Right lobe of liver (tissue), 6 donors: ENCODE measurements at places on chromosomes 3 and 15.
A peak's percentile ranks its signal among the peaks of the same experiment; 100 is the strongest.

DNA sequence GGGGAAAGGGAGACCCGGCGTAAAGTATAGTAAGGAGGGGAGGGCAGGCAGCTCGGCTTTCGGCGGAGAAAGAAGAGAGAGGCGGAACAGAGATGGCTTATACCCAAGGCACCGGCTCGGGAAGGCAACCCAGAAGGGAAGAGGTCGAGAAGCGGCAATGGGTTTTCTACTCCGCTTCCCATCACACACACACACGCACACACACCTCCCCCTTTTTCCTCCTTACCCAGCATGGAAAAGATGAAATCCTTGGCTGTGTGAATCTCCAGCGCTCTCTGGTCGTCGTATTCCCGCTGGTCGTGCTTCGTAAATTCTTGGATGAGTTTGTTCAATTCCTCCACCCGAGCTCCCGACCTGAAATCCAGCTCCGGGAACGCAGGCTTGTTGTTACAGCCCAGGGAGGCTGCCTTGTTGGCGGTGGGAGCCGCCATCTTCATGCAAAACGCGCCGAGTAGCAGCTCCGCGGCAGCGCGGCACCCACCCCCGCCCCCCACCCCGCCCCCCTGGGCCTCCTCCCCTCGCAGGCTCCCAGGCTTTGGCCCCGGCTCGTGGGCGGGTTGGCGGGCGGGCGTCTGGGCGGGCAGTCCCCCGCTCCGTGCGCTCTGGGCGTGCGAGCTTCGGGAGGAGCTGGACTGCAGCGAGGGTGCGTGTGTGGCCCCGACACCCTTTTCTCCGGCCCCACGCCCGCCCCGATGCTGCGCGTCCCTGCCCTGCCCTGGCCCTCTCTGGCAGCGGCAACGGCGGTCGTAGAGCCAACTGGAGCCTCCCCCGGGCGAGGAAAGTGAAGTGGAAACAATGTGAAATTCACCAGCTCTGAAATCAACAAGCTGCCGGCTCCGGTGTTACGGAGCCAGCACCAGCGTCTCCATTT, at the start of gene MB21D2:
Gene MB21D2 (minus strand): TSS at position 453 of the 871 bp plus-strand sequence. CDS start 16 bp downstream, at position 437.
- no peaks in the 10 kb centered on the region for H3K36me3 ChIP-seq
- no peaks in the 10 kb centered on the region for H3K27me3 ChIP-seq
- H3K27ac ChIP-seq, result peak within 1 kb of the TSS; percentile 37
- peak; percentile 71 for DNase-seq
- H3K4me1 ChIP-seq, result no peaks in the 10 kb centered on the region

GRCh38 chr3:38029400-38030125, at the start of gene PLCD1:
Gene PLCD1, minus strand, starts transcription at chr3:38029642. Its CDS starts 103 bp downstream, at chr3:38029539.
- H3K4me3 ChIP-seq, result peak within 1 kb of the TSS; percentile 39
- H3K27ac ChIP-seq, result peak within 1 kb of the TSS; percentile 29
- no peaks in the 10 kb centered on the region for H3K36me3 ChIP-seq
- H3K4me1 ChIP-seq, result peaks cover 15% of the 10 kb centered on the region
- H3K27me3 ChIP-seq, result no peaks in the 10 kb centered on the region
- DNase-seq, result peak; percentile 75

GRCh38 chr3:48694610-48695392, 9.1 kb upstream of the NCKIPSD start:
- no peak overlapping the region for H3K27ac ChIP-seq
- peak; percentile 73 for DNase-seq
- no peaks in the 10 kb centered on the region for H3K27me3 ChIP-seq
- no peak overlapping the region for H3K4me3 ChIP-seq
- peaks cover 14% of the 10 kb centered on the region for H3K36me3 ChIP-seq

DNA sequence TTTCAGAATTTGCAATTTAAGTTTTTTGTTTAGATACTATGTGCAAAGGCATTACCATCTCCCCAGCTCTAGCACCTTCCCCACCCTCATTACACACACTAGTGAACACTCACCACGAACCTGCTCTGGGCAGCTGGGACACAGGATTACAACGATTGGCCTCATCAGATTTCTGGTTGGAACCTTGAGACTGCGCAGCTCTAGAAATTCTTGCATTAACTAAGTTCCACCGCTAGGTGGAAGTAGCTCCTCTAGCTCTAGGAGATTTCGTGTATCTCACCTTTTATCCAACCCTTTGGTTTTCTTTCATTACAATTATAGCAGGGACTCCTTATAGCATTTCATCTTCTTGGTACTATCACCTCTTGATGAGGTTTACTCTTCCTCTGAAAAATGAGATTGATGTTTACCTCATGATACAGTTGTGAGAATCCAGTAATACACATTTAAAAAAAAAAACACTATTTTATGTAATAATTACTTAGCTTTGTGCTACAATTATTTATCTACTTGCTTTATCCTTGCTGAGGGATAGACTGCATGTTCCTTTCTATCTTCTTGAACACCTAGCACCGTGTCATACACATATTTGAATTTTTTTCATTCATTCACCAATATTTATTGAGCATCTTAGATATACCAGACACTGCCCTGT, 28.7 kb upstream of the PLOD2 start:
- no peaks in the 10 kb centered on the region for H3K4me1 ChIP-seq
- no peak overlapping the region for H3K27ac ChIP-seq
- no peaks in the 10 kb centered on the region for H3K36me3 ChIP-seq
- DNase-seq, result no peak

DNA sequence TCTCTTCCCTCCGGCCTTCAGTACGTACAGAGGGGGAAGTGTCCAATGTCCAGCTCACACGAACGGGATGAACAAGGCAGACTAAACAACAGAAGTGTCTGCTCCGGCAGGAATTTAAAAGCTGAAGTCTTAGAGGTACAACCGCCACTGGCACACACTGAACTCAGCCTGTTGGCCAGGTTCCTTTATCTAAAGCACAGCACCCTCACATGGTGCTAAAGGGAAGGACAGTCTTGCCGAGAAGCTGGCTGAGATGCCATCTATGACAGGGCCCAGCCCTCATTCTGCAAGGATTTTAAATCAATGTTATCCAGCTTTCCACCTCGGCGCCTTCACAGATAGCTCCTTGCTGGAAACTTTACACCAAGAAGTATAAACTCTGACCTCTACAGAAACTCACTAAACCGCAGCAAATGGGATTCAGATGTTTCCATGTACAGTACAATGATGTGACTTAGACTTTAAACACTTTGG, 2.8 kb downstream of the ADAMTS17 start:
- H3K27ac ChIP-seq, result no peak overlapping the region
- no peaks in the 10 kb centered on the region for H3K27me3 ChIP-seq
- no peaks in the 10 kb centered on the region for H3K4me1 ChIP-seq
- no peaks in the 10 kb centered on the region for H3K36me3 ChIP-seq
- DNase-seq, result no peak

- no peaks in the 10 kb centered on the region for H3K36me3 ChIP-seq
- no peak overlapping the region for H3K27ac ChIP-seq
- no peaks in the 10 kb centered on the region for H3K4me1 ChIP-seq
- DNase-seq, result peak; percentile 29
- H3K4me3 ChIP-seq, result no peak overlapping the region
Measured at GRCh38 chr3:134291319-134292254, 40.9 kb upstream of the RYK start.

GRCh38 chr3:138945709-138946662, 951 bp downstream of the FOXL2 start:
- DNase-seq, result peak; percentile 55
- peaks cover 60% of the 10 kb centered on the region for H3K27me3 ChIP-seq
- H3K4me3 ChIP-seq, result peak overlapping the region; percentile 14
- no peak overlapping the region for H3K27ac ChIP-seq
- no peaks in the 10 kb centered on the region for H3K36me3 ChIP-seq

DNA sequence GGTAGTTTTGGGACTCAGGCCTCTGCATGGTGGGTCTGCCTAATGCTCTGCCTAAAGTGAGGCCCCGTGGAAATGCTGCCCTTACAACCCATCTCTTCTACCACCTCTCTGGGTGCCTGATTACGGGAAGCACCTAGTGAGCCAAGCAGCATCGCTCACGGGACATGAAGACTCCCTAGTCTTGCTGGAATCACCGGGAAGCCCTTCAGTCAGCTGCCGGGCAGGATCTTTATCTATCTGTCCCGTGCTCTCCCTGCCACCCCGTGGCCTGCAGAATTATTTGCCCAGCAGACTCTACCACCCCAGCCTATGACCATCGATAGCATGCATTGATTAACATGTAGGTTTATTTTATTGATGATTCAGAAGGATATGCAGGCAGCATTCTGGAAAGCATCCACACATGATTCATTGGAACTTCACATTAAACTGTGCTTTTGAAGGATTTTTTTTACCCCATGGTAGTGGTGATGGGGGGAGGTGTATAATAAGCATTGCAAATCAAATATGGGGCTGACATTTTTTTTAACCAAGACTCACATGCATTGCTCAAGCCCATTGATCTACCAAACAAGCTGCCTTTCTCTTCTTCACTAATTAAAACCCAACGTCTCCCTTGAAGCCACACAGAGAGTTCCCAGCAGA, 63.1 kb downstream of the ATP2B2 start:
- DNase-seq, result peak; percentile 43
- H3K36me3 ChIP-seq, result no peaks in the 10 kb centered on the region
- no peaks in the 10 kb centered on the region for H3K27me3 ChIP-seq
- H3K27ac ChIP-seq, result no peak overlapping the region
